ENCODE measurements at places on chromosomes 5 and 9.
A peak's percentile ranks its signal among the peaks of the same experiment; 100 is the strongest.

DNA sequence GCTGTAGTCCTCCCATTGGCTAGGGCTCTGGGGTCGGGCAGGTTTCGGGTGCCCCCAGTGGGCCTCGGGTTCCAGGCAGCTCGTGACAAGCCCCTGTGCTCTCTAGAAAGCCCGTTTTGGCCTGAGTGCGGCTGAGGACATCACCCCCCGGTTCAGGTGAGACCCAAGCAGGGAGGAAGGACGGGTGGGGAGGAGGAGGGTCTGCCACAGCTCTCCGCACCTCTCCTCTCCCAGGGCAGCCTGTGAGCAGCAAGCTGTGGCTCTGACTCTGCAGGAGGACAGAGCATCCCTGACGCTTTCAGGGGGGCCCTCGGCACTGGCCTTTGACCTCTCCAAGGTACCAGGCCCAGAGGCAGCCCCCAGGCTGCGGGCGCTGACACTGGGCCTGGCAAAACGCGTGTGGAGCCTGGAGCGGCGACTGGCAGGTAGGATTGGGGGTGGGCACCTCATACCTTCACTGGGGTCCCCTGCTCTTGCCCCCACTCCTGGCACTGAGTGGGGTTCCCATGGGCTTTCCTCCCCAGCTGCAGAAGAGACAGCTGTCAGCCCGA is 672 bp downstream of the PAXX start:
- DNase-seq = no peak

DNA sequence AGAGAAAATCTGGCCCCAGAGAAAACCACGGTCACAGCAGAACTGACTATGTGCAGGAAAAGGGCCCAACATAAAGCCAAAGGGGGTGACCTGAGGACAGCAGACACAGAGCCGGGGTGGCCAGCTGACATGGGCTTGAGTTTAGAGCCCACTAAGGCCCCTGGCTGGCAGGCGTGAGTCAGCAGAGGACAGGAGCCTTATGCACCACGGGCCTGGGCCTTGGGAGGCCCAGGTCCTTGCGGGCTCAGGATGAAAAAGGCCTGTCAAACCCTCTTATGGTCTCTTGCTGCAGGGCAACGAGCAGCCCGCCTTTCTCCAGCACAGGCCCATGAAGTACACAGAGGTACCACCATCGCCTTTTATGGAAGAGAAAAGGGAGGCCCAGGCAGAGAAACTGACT is 19.7 kb downstream of the STK10 start:
- DNase-seq = no peak

GRCh38 chr9:24552526-24553182 is 7.0 kb upstream of the IZUMO3 start:
- DNase-seq = no peak

DNA sequence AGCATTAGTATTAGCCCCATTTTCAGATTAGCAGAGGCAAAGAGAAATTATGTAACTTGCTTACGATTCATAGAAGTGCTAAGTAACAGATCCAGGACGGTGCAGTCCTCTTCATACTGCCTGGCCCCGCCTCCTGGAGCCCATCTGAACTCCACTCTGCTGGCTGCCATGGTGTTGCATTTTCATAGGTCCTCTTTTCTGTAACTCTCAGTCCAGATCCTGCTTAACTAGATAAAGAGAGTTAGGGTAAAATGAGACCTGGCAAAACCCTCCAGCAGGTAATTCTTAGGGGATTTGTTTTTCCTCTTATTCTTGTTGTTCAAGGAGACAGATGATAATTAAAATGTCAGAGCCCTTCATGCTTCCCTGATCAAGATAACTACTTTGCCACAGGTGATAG is 135.1 kb upstream of the EFNA5 start:
- no peak for DNase-seq

GRCh38 chr5:34035756-34036155 is 7.3 kb downstream of the C1QTNF3 start:
- DNase-seq = no peak

GRCh38 chr9:24625097-24625496 is 79.4 kb upstream of the IZUMO3 start:
- DNase-seq = no peak

DNA sequence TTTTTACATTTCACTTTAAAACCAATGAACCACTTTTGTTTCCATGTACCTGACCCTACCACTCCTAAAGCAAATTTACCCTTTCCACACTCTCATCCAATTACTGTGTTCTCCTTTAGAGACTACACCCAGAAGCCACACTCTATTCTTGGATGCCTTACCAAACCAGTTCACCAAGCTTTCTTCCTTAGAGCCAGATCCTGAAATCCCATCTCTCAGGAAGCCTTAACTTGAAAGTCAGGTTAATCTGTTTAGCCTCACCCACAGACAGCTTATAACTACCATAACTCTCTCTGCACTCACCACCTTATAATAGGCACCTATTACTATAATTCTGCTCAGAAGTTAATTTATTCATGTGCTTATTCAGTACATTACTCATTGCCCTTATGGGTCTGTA is 4.3 kb downstream of the CSNK1A1 start:
- no peak for DNase-seq

DNA sequence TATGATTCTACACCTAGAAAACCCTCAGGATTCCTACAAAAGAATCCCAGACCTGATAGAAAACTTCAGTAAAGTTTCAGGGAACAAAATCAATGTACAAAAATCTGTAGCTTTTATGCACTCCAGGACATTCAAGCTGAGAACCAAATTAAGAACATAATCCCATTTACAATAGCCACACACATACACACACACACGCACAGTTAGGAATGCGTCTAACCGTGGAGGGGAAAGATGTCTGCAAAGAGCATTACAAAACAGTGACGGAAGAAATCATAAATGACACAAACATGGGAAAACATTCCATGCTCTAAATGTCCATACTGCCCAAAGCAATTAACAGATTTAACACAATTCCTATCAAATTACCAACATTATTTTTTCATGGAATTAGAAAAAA is 51.4 kb upstream of the CAST start:
- DNase-seq = peak; percentile 62

GRCh38 chr5:154302161-154302560 is 111.6 kb downstream of the GALNT10 start:
- DNase-seq = no peak

- DNase-seq = no peak
Observed at GRCh38 chr9:132543960-132544359, 38.4 kb upstream of the BARHL1 start.

- no peak for DNase-seq
Observed at GRCh38 chr5:132756542-132756941, 9.3 kb downstream of the CCNI2 start.

DNA sequence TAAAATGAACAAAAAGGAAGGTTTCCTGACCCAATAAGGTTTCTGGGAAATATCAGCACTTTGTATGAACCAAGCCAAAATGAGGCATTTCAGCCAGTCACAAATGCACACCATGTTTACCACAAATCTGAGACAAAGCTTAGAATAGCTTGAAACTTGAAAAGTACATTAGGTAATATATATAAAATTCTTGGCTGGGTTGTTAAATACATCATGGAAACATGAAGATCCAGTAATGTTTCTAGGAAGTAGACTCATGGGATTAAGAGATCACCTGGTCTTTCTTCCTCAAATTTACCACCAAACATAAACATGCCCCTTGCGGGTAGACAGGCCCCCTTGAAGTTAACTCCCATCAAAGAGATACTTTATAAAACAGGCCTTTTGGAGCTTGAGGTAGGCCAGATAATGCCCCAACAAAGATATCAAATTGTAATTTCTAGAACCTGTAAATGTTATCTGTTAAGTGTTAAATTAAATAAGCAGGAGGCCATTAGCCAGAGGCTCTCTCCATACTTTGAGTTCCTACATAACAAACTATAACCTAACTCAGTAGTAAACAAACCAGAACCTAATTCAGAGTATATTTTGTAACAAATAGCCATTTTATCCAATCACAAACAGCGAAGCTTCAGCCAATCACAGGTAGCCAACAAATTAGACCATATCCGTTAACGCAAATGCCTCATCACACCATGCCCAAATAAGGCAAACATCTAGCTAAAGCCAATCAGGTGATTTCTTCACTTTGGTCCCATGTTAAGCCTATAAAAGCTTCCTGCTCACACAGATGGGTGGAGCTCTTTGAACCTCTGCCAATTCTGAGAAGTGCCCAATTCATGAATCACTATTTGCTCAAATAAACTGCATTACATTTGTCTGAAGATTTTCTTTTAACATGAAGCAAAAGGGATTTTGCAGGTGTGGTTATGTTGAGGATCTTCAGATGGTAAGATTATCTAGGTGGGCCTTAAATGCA is 127.9 kb upstream of the TARS1 start:
- peak; percentile 85 for DNase-seq

DNA sequence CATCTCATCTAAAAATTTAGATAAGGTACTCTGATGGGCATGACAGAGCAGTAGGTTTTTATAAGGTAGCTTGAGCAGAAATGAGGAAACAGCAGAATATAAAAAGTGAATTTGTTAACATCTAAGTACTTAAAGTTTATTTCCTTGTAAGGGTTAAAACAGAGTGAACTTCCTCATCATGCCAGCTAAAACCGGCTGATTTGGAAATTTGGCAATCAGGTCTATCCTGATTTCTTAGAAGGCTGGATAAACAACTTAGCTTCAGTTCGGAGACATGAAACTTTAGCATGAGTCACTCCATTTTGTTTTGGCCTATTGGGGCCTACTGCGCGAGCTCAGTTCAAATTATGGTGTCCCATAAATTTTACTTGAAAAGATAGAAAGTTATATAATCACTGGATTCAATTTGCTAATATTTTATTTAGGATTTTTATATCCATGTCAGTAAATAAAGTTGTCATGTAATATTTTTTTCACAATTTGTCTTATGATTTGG is 241.6 kb upstream of the RORB start:
- DNase-seq = no peak

DNA sequence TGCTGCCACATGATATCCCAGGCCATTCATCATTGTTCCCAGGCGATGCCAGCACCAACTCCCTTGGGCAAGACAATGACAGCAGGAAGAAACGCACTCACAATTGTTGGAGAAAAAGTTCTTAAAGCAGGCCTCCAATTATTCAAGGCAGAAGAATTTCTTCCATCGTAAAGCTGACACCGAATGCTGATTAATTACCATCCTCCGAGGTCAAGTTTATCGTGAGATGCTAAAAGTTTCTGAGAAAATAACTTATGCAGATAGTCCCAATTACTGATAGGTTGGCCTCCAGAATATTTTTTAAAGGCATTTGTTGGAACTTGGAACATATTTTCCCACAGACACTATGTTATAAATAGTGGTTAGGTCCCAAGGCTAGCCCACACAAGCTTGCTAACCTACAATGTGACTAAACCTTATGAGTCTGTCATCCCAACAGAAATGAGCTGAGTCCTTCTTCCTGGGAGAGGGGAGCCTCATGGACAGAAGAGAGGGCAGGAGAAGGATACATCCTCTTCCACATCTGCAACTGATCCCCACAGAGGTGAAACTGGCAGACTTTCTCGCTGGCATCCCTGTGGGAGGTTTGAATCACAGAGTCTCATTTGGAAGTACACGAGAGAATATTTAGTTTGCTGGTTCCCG is 202.4 kb upstream of the TBC1D2 start:
- no peak for DNase-seq

DNA sequence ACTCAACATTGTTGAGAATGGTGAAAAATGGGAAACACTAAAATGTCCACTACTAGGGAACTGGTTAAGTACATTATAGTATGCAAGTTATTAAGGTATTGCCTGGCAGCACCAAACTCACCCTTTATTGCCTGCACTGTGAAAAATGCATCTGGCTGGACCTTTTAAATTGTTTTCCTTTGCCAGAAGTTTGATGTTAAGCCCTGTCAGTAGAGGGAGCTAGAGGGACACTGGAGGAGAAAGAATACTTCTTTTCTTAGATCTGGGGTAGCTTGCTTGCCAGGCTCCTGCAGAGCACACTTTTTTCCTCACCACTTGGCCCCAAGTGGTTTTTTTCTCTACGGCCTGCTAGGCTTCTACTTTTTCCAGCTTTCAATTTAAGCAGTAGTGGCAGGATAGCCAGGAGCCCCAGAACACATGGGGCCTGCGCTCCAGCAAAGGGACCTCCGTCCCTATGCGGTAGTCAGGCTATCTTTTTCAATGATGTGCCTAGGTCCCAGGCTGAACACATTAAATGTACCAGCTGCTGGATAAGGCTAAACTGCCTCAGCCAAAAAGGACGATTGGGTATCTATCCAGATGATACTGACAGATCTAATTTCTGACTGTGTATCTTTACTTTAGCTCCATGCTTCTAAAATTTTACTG is 8.0 kb upstream of the HABP4 start:
- DNase-seq = no peak

- DNase-seq = no peak
Observed at GRCh38 chr5:170484847-170485615, 18.8 kb upstream of the KCNIP1 start.

DNA sequence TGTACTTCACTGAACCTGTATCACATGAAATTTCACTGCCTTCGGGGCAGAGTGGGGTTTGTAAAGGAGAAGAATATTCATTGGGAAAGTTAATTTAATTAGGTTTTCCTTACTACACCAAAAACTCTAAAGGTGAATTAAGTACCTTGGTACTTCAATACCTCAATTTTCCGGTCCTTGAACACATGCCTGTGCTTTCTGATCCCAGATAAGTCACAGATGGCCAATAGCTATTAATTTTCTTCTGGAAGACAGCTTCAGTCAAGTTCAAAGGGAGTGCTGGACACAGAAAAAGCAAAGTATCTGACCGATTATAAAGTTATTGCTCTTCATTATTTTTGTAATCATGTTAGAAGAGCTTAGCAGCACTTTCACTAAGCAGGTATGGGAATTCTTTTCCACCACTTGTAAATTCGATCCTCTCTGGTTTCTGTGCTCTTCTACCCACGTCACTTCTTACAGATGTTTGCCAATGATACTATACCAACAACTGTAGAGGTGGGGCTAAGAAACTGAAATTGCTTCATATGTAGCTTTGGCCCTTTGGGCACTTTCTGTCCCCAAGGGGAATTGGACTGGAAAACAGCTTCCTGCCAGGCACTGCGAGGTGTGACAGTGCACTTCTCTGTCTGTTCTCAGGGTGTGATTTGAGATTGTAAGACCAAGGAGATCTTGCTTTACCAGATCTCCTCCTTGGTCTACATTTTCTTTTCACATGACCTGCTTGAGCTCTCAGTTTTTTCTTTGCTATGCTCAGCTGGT is 164.0 kb downstream of the CCDC192 start:
- no peak for DNase-seq

DNA sequence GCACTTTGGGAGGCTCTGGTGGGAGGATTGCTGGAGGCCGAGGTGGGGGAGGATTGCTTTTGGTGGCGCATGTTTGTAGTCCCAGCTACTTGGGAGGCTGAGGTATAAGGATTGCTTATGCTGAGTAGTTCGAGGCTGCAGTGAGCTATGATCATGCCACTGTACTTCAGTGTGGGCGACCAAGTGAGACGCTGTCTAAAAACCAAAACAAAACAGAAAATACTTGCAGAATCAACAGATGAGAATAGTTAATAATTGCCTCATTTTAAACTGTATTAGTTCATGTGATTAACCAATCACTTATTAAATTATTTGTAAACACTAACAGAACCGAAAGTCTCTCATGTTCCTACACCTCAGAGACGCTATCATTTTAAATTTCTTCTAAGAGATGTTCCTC is 118.1 kb downstream of the CCDC171 start:
- no peak for DNase-seq

DNA sequence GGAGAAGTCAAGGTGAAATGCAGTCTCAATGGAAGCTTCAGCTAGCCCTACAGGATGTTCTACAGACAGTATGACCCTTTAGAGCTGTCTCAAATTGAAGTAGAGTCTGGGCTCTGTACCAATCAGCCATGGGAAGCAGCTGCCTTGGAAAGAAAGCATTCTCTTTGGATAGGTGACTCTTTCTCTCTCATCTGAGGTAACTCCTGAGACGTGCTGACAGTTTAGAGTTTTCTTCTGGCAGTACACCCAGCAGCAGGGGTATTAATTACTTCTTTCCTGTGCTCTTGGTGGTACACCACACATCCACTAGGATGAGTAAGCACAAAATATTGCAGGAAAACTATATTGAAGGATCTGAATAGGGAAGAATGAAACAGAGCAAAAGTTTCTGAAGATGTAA is 329.6 kb upstream of the RGMB start:
- DNase-seq = no peak

All from fibroblast of skin of scalp (primary cell).